ENCODE measurements at places on chromosomes 5 and 9. TPM values are rescaled to one million over a fixed set of nuclear protein-coding genes. Genes with fewer than 3 reads are reported as not detected.

TMEM232 gene
- total RNA-seq = 2.6 TPM

TAF11L5 gene
- not detected for total RNA-seq

- no peak for DNase-seq
Measured at GRCh38 chr5:128825826-128826225, 139.5 kb upstream of the SLC27A6 start.

DNA sequence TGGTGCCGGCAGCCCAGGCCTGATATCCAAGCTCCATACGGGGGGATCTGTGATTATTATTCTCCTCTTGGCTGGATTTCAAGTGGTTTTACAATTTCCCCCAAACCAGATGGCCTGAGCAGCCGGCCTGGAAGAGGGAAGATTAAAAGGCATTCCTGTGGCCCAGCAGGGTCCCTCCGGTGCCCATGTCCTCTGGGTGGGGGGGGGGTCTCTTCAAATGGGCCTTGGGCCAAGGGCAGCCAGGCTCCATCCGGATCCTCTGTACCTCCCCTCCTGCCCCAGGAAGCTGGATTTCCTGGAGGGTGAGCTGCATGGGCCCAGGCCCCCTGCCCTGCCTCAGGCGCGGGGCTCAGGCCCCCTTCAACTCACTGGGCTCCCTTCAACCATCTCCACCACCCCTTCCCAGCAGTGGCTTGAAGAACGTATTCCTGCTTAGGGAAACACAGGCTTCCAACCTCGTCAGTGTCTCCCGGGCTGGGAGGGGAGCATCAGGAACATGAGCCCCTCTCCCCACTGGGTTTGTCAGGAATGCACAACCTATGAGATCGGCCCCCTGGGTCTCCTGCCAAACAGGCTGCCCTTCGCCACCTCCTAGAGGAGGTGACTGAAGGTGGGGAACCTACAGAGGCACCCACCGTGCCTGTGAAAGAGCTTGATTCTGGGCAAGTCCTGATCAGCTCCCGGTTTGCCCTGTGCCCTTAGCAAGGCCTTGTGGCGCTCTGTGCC, 62.9 kb upstream of the ORM1 start:
- no peak for DNase-seq

DNA sequence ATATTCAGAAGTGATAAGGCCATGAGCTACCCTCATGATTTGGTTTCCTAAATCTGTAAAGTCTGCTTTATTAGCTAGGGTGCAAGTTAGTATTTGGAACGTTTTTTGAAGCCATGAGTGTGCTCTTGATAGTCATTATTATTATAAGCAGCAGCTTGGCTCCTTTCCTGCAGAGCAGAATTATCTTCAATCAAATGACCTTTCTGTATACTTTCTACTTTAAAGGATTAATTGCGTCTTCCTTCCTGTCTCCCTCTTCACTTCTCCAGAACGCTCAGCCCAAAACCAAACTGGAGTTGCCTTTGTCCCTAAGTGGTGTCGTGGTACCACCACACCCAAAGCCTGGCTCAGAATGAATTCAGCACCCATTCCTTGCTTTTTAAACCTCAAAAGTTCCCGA, 211.3 kb downstream of the ARHGAP26 start:
- no peak for DNase-seq

GRCh38 chr5:22719842-22720241, 133.3 kb downstream of the CDH12 start:
- DNase-seq = no peak

- DNase-seq = no peak
Measured at GRCh38 chr9:35628389-35628991, 10.3 kb upstream of the CD72 start.

- no peak for DNase-seq
Measured at GRCh38 chr5:2739360-2740050, 12.0 kb downstream of the IRX2 start.

GRCh38 chr5:125180231-125180829, 433.9 kb upstream of the ZNF608 start:
- no peak for DNase-seq

WNK2 gene
- 0.27 TPM for total RNA-seq

- DNase-seq = peak; percentile 36
Measured at GRCh38 chr9:133532937-133533668, 1.4 kb upstream of the ADAMTSL2 start.

DNA sequence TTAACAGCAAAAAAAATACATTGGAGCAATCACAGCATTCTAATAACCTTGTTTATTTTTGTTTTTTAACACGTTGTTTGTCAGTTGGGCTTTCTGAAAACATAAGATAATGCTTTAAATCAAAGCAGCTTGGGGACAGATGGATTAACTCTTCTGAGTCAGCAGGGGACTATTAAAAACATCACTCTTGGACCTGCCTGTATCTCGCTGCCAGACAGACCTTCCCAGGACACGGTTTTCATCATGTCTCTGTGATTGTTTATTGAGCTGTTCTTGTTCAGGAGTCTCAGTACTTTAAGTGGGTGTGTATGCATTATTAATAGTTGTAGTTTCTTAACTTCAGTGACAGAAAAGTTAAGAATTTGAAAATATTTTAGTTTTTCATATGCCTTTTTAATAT, 173.2 kb downstream of the SH3GL2 start:
- DNase-seq = no peak

DNA sequence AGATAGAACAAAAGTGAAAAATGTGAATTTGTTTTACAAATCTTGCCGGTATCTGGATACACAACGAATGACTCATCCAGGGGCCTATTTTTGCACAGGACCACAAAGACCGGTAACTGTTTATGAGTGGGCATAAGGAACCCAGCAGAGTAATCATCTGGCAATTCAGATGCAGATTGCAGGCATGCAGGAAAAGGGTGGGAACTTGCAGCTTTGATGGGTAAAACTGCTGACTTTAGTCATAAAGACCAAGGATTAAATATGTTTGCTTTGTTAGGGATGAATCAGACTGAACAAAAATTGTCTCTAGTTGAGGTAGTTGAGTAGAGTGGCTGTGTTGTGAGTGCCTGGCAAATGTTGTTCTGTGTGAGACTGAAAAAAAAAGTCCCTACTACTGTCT, 309.6 kb upstream of the CCNH start:
- DNase-seq = no peak

ETF1 gene
- total RNA-seq = 49.0 TPM

DNA sequence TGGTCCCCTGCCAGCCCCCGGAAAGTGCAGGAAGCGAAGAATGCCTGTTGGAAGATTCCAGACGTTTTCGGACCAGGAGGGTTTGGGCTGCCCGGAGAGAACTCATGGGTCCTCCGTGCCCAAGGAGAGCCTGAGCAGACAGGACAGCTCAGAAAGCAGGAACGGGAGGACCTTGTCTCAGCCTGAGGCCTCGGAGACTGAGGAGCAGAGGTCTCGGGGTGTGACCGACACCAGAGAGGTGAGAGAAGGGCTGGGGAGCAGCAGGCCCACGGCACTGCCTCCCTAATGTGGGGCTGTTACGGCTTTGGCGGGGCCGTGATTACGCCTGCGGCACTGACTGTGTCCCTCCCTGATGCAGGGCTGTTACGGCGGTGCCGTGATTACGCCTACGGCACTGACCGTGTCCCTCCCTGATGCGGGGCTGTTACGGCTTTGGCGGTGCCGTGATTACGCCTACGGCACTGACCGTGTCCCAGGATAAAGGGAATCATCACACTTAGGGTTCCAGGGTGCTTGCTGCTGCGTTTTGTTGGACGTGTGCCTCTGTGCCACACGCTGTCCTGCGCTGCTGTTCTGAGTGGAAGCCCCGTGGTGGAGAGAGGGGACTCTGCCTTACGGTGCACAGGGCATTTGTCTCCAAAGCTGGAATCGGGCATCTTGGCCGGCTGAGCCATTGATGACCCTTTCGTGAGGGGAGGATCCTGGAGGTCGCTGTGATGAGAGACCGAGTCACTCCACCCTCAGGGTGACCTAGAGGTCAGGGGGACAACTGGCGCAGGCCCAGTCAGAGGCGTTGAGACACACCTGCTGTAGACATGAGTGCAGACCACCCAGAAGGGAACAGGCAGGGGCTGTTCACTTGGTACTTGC, 25.7 kb downstream of the CEP72 start:
- DNase-seq = no peak
